ENCODE measurements at places on chromosomes 4 and X.

- peak; percentile 42 for DNase-seq
Observed at GRCh38 chr4:183249854-183250253, 70.2 kb downstream of the CLDN22 start.

- no peak for DNase-seq
Observed at GRCh38 chr4:177569434-177569833, 127.2 kb upstream of the AGA start.

DNA sequence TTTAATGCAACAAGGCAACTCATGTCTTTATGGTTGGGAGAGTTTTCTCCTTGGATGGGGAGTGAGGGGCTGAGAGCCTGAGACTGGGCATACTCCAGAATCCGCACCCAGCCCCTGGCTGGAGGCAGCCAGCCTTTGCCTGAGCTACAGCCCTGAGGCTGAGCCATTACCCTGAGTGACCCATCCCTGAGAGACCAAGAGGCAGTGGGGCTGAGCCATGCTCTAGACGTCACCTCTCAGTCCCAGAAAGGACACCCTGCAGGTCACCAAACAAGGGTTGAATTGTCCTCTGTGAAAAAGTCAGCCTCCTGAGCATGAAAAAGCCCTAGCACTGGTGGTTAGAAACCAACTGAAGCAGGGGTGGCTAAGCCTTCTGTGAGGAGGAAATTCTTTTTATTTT lies 151.2 kb upstream of the GATB start:
- DNase-seq, result no peak

GRCh38 chrX:108299101-108299591 lies 139.1 kb downstream of the COL4A6 start:
- no peak for DNase-seq

- DNase-seq, result peak; percentile 68
Observed at GRCh38 chr4:94457692-94458106, 6.0 kb downstream of the PDLIM5 start.

GRCh38 chr4:152968806-152969394 lies 32.8 kb downstream of the FHDC1 start:
- DNase-seq, result peak; percentile 72

DNA sequence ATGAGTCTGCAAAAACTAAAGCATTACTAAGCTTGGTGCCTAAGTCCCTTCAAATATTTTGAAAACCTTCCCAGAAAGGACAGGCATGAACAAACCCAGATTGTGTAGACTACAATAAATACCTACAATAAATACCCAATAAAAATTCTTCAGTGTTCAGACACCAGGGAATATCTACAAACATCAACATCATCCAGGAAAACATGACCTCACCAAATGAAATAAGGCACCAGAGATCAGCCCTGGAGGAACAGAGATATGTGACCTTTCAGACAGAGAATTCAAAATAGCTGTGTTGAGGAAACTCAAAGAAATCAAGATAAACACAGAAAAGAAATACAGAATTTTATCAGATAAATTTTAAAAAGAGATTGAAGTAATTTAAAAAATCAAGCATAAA lies 57.8 kb upstream of the NLRP2B start:
- DNase-seq, result no peak

DNA sequence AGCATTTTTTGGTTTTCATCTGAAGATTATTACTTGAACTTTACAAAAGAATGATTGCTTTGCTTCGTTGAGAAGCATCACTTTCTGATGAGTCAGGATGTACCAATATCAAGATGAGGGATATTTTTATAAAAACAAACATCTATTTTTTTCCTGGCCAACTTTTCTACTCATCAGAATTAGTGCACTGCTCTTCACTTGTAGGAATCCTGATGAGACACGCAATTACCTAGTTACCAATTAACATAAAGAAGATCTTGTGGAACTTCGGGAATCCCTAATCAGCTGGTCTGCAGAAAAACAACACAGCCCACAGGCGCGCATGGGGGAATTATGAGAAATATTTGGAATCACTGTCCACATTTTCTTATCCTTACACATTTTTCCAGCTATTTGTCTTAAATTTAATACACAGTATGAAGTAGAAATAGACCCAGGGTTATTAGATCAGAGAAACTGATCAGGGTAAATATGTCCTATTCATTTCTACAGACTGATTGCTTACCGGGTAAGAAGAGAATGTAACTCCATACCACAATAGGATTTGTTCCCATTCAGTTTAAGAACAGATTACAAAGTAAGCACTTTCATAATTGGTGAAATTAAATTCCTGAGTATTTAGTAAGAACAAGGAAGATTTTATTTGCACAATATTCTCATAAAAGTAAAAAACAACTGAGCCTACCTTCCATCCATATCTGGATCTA lies 50.9 kb downstream of the MFAP3L start:
- DNase-seq, result no peak

GRCh38 chrX:107273795-107274194 lies 67.4 kb downstream of the DNAAF6 start:
- no peak for DNase-seq

GRCh38 chr4:16824278-16824806 lies 74.1 kb downstream of the LDB2 start:
- DNase-seq, result no peak

- DNase-seq, result no peak
Observed at GRCh38 chr4:148006001-148006400, 274.1 kb downstream of the ARHGAP10 start.

- DNase-seq, result peak; percentile 97
Observed at GRCh38 chr4:166143227-166143626, 270.2 kb downstream of the TLL1 start.

GRCh38 chr4:32544846-32545245 lies 1824.7 kb downstream of the PCDH7 start:
- no peak for DNase-seq

DNA sequence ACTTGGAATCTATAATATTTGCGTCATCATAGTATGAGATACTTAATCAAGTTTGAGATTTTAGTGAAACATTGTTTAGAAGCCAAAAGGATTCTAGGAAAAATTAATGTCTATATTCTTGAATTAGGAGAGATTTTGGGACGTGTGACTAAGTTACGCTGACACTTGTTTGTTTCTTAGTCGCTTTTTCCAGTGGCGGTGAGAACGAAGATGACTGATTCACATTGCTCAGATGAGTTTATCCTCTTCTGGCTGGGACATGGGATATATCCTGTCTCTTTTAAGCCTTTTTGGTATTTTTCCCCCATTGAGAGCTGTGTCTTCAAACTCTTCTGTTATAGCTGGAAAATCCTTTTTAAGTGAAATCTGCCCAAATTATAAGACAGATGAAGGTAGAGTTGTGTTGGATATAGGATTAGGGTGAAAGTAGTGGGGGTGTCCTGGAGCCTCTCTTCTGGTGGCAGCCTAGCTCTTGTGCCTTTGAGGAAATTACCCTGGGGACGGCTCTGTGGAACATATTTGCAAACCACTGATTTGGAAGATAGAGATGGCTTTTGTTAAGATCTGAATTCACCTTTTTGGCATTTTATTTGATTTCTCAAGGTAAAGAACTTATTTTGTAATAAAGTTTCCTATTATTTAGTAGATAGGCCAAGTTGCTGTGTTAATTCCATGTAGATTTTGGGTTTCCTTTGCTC lies 49.7 kb downstream of the HTT start:
- DNase-seq, result no peak

GRCh38 chr4:27366104-27366823 lies 505.6 kb downstream of the STIM2 start:
- DNase-seq, result peak; percentile 1

DNA sequence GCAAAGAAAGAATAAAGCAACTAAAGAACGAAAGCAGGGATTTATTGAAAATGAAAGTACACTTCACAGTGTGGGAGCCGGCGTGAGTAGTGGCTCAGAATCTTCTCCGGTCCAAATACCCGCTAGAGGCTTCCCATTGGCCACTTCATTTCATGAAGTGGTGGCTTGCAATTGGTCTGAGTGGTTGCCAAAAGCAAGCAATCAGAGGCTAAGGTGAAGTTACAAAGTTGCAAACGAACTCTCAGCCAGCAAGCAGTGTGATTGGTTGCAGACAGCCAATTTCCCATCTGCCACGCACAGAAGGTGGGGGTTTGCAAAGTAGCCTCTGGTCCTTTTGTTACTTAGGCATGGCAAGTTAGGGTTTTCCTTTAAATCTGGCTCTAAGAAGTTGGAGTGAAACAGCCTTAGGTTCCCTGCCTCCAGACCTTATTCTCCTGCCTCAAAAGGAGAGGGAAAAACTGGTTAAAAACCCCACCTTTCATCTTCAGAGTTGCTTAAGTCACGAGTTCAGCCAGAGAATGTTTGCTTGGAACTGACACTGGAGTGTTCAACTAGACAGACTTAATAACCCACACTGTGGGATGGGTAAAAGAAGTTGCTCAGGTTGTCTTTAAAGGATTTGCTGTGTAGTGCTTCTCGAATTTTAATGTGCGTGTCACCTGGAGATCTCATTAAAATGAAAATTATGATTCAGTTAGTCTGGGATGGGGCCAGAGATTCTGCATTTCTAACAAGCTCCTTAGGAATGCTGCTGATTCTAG lies 6.9 kb upstream of the CLOCK start:
- peak; percentile 90 for DNase-seq

DNA sequence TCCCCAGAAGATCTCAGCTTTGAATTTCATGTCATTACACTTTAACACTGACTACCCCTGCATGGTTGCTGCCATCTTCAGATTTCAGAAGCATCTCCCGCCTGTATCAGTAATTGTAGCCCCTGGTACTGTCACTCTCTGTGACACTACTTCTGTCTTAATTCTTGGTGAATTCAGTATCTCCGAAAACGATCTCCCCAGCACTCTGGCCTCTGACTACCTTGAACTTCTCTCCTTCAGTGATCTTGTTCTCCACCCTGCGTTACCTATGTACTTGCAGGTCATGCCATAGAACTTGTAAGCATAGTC lies 53.8 kb upstream of the ABCG2 start:
- DNase-seq, result no peak
